Urothelium cell line (cell line): ENCODE measurements at places on chromosomes 1 and 21.

GRCh38 chr1:68600049-68600661 lies 103.3 kb upstream of the DEPDC1 start:
- peak; percentile 25 for DNase-seq

GRCh38 chr1:65398083-65398482 lies 22.4 kb upstream of the LEPR start:
- no peak for DNase-seq

GRCh38 chr1:23394181-23394580 lies 24.5 kb upstream of the ZNF436 start:
- DNase-seq = peak; percentile 59

DNA sequence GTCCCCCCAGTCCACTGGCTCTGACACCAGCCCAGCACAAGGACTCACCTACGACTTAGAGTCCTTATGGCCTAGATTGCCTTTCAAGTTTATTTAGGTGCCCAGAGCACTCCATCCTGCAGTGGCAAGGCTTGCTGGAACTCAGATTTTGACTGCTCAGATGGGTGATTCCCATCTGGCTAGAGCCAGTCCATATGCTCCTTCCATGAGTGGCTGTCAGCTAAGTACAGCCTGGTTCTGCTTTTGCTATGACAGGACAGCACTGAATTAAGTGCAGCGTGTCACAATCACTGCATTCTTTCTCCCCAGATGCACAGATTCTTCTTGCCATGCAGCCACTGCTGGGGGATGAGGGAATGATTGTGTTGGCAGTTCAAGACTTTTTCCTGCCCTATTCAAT lies 43.8 kb downstream of the GPR52 start:
- DNase-seq = no peak

- DNase-seq = peak; percentile 23
These were observed 9.5 kb downstream of the ATP1B1 start for GRCh38 chr1:169115891-169116585.

DNA sequence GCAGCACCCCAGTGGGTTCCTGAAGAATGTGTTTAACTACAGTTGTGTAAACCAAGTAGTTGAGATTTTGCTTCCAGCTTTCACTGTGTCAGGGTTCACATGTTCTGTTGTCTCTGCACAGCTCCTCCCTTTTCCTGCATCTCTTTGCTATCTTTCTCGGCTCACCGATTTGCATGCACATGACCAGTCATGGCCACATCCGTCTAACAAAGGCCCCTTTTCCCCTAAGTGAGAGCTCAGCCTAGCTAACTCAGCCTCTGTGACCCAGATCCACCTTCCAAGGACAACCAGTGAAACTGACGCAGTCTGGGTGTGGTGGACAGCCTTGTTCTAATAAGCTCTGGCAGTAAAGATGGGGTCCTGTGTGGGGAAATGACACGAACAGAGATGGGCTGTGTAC lies 101.1 kb downstream of the ZP4 start:
- no peak for DNase-seq

- DNase-seq = no peak
These were observed at the start of gene CD247 for GRCh38 chr1:167518331-167518700. TSS of gene CD247 (minus strand) at chr1:167518529. CDS start at chr1:167518465, 64 bp downstream.

DNA sequence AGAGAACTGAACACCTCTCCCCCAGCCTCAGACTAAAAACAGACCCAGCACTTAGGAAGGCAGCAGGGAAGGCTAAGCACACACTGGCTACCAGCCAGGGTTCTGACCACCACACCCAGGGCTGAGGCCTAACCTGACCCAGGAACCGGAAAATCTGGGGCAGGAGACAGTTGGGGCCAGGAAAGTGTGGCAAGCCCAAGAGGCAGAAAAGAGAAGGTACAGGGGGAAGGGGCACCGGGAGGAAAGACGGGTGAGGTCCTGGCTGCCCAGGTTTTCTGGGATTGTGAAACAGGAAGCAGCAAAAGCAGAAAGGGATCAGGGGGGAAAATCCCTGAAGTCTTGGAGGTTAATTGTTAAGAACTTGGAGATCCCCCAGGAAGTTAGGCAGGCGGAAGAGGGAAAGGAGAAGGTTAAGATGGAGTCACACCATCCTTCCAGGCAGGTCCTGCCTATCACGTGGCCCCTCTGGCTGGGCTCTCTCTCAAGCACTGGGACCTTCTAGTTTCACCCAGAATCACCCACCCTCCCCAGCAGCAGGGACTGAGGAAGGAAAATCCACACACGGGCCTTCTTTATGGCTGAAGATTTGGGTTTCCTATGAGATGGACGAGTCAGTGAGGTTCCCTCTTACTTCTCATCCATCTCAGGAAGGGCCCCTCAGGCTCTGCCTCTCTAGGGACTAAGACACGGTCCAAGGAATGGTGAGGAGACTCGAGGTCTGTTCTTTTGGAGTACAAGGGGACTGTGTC lies 2.6 kb downstream of the HDGF start:
- no peak for DNase-seq

DNA sequence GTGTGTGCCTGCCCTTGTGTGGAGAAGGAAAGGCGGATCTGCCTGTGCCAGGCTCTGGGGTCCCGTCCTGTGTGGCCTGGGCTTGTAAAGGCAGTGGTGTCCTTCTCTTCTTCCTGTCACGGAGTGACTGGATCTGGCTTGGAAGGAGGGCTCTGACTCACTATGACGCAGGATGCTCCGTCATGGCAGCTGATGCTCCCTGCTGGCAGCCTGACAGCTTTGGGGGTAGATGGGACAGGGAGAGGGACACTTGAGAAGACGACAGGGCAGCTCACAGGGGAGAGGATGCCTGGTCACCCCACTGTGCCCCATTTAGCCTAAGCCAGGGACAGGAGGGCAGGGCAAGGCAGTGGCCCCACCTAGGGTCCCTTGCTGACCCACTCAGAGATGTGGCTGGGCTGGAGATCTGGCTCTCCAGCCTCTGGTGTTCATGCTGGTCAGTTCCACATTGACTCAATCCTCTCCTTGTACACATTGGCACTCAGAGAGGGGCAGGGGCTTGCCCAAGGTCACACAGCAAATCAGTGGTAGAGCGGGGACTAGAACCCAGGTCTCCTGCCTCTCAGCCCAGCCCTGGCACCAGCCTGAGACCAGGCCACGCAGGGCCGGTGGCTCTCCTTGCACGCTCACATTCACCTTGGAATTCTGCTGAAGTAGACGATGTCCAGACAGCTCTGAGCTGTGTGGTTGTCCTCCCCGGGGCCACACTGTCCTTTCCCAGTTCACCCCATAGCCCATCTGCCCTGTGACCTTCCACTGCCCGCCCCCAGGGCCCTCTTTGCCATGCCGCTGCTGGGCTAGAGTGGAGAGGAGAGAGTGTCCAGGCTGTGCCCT lies 2.8 kb upstream of the FAM131C start:
- peak; percentile 63 for DNase-seq

GRCh38 chr21:41411449-41412089 lies 14.5 kb upstream of the MX1 start:
- no peak for DNase-seq

DNA sequence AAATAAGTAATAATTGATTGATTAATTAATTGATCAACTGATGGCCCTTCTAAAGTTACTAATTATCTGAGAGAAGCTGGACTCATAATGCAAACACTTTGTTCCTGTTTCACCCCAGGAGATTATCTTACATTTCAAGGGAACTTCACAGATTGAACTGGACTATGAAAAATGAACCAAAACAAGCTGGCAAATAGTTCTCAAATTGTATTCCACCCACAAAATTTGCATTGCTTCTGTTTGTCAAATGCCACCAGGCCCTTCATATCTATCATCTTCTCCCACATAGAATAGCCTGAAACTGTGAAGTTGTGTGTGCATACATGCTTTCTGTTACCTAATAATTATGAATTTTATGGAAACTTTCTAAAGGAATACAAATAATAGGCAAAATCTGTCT lies 104.0 kb downstream of the ZNF281 start:
- DNase-seq = no peak
